ENCODE measurements at places on chromosomes 12 and 14.

DNA sequence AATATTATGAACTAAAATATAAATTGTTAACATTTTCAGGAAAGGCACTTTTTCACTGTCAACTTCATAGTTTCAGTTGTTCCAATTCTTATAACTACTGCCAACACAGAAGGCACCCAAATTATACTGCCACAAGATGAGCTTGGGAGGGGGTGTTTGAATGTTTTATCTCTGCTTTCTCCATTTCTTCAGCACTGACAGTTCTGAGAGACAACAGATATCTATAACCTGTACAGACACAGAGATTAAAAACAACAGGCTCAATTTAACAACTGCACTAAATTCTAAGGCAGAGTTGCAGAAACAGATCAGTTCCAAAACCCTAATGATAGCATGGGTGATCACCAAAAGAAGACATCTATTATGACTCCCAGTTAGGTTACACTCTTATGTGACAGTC lies 12.8 kb downstream of the SCAF11 start:
- DNase-seq: no peak

DNA sequence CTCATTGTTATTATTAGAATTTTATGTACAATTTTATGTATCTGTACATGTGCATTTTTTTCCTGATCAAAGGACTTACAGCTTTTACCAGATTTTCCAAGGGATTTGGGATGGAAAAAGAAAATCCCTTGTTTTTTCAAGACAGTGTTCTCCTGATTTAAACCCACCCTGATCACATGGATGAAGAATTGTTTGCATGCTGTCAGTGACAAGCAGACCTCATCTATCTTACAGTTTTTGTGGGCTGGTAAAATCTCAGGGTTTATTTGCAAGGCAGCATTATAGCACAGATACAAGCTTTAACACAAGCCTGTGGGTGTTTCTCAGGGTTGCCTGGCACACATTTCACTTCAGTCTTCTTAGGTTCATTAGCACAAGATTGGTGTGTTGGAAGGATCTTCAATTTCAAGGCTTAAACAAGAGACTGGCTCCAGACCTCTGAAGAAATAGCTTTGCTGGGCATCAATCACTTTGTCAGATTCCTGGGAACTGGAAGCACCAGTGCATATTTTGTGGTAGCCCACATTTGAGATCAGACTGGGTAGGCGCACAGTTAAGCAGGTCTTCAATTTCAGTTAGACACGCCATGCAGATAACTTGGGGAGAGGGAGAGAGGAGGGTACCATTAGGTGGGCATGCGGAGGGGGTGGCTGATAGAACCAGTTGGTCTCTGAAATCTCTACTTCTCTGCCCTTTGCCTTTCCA lies 118.0 kb downstream of the TBX5 start:
- peak; percentile 24 for DNase-seq

DNA sequence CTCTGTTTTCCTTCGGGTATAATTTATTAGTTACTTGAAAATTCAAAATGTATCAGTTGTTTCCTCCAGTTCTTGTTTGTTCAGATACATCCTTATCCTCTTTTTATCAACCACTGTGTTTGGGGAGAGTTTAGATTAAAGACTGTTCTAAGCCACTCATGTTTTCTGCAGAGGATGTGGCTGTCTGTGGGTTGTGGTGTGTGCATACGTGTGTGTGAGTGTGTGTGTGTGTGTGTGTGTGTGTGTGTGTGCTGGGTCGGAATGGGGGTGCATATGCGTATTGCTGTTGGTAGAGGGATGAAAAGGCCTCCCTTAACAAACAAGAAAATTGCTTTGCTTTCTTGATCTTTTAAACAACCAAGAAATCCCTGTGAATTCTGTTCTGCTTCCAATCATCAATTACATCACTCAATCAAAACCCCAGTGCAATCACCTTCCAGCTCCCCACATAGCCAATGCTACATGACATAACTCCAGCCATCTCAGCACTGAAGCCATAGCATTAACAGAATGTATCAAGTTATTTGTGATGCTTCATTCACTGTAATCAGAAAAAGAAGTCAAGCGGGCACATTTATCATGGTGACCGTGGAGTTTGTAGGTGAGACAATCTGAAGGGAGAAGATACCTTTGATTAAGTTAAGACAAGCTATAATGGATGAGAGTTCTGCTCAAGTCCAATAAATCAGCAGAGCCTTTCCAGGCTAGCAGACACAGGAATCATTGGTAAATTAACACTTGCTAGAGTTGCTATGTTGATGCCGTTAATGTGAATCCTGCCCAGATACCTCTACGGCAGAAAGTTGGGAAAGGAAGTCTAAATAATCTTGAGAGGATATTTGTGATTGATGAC lies 131.9 kb downstream of the RMST start:
- DNase-seq: no peak

- no peak for DNase-seq
These were observed 69.5 kb downstream of the STON2 start for GRCh38 chr14:81330619-81331122.

- no peak for DNase-seq
These were observed 23.7 kb upstream of the PARP11 start for GRCh38 chr12:3896801-3897351.

- DNase-seq: no peak
These were observed 14.3 kb upstream of the GTF2A1 start for GRCh38 chr14:81235096-81235495.

GRCh38 chr14:64828071-64828470 lies 51.6 kb downstream of the SPTB start:
- DNase-seq: no peak

DNA sequence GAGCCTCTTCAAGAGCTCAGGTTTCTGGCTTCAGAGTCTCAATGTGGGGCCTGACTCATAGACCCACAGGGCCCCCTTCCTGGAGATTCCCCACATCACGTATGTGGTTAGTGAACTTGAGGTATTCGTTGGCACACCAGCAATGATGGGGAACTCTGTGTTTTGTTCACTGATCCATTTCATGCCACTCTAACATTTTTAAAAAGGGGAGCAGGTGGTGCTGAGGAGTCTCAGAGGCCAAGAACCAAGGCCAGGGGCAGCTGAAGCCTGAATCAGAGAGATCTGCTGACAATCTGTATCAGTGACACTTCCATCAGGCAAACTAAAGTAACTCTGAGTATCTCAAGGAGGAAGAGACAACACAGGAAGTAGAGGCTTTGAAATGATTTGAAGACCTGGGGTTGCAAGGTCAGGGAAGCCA lies 323.4 kb downstream of the VRK1 start:
- no peak for DNase-seq

DNA sequence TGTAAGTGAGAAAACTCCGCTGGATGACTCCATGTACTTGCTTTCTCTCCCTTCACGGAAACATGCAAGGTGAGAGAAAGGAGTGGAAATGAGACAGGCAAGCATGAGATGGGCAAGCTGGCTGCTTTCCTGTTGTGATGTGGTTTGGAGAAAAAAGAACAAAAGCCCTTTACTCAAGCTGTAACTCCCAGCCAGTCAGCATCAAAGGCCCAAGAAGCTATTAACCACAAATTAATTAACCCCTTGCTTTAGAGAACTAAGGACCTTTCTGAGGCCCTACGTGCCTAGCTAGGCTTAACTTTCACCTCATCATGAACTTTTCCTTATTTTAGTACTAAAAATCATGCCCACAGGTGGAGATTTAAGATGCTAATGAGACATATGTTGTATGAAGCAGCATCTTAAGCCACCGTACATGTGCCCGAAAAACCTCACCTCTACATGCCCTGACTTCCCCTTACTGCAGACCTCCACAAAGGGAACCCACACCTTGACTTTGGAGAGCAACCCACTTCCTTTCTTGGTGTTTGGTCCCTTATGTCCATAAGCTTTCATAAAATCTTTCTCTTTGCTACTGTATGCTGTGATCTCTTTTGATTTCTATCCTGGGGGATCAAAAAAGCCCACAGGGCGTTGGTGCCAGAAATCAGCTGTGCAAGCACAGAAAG lies 87.0 kb downstream of the GALNT8 start:
- DNase-seq: no peak

DNA sequence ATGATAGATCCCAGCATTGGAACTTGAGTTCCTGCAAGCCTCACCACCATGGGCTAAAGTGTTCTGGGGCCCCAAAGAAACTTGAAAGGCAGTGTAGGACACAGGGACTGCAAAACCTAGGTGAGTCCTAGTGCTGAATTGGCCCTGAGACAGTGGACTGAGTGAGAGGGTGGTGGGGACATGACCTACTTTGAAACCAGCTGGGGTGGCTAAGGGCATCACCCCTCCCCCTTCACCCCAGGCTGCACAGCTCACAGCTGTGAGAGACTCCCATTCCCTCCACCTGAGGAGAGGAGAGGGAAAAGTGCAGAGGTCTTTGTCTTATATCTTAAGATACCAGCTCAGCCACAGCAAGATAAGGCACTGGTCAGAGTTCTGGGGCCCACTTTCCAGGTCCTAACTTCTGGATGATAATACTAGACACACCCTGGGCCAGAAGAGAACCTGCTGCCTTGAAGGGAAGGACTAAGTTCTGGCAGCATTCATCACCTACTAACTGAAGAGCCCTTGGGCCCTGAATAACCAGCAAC lies 62.5 kb downstream of the MAPKAPK5 start:
- no peak for DNase-seq

DNA sequence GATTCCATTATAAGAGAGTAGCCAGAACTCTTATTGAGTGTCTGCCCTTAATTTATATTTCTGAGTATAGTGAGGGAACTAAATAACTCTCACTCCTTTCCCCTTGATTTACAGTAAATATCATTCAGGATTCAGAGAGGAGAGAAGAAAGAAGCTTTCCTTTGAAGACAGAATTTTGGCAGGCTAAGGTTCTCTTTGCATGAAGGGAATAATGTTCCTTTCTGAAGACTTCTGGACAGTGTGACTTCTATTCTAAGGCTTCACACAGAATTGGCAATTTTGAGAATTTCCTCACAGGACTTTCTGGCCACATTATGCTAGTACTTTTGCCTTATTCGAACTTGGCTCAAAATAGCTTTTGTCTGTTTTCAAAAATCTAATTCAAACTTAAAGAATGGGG lies 352.2 kb upstream of the FBXO33 start:
- DNase-seq: no peak

DNA sequence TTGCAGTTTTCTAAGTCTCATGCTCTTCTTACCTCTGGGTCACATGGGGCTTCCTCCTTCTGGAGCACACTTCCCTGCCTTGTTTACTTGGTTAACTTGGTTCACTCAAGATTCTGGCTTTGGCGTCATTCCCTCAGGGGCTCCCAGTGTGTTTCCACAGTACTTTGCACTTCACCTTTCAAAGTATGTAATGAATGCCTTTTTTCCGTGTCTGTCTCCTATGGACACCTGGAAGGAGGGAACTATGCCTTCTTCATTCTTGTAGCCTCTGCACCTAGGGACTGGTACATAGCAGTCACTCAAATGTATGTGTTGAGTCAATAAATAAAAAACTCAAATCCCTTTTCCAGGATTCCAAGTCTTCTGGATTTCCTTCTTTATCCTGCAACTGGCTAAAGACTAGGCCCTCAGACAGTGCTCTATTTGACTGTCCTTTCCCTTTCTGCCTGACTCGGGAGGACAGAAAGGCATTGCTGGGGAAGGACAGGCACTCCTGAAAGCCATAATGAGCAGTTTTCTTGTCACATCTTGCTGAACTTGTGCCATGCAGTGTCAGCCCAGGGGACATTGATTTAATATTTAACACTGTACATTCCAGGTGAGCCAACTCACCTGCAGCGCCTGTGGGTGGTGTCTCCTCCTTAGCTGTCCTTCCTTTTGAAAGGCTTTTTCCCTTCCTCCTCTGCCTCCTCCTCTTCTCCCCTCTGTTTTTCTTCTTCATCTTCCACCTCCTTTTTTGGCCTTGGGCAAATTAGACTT lies 12.8 kb downstream of the MYRFL start:
- no peak for DNase-seq

- no peak for DNase-seq
These were observed 57.6 kb upstream of the ATP2B1 start for GRCh38 chr12:89765959-89766824.

GRCh38 chr12:124745465-124745890 lies 118.2 kb downstream of the SCARB1 start:
- DNase-seq: no peak

DNA sequence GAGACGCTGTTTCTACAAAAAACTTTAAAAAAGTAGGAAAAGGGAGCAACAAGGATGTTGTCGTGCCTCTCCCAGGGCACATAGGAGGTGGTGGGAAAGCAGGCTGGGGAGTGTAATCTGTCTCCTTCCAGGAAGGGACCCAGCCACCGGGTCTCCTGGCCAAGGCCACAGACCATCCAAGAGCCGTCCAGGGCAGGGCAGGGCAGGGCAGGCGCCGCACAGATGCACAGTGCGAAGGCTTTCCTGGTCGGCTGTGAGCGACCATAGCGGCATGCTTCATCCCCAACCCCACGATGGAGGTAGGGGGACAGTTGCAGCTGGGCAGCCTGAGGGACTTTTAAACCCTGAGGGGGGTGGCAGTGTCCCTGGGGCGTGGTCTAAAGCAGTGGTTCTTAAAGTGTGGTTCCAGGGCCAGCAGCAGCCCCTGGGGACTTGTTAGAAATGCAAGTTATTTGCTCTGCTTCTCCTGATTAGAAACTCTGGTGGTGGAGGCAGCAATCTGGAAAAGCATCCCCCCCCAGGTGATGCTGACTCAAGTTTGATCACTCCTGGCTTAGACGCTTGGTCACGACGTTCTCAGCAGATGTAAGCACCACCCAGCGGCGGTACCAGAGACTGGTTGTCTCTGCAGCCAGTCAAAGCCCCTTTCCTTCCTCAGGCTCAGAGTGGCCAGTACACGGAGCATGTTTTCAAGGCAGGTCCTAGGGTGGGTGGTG lies 197.4 kb upstream of the PRMT8 start:
- no peak for DNase-seq

- no peak for DNase-seq
These were observed 63.7 kb upstream of the ZFP36L1 start for GRCh38 chr14:68856572-68856971.

DNA sequence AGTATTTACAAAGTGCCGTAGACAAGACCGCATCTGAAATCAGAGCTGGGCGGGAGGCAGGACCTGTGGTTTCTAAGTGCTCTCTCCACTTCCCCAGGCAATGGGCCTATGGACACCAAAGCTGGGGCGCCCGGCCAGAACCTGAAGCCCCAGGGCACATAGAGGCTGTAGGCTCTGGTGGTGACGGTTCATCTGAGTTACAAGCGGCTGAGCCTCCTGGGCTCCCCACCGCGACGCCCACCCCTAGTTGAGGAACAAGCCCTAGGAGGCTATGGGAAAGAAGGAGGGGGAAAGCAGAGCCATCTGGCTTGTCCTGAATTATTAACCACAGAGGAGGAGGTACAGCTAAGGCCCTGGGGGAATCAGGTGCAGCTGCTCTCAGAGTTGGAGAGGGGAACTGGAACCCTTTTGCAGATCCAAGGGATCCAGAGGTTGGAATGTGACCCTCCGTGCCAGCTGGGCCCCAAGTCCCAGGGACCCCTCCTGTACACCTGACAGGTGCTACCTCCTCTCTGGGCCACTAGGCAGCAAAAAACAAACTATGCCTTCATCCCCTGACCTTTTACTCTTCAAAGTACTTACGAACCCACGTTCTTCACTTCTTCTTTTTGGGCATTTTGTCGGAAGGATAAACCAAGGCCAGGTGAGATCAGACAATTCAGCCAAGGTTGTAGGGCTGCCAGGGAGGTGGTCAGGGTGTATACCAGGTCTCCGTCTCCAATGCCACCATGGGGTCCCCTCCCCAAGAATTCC lies 77.2 kb downstream of the ARL6IP4 start:
- no peak for DNase-seq
